NCI-H748 treated with DMSO at 0.1 percent for 48 hours (cell line): ENCODE measurements at places on chromosomes 4 and X.

GRCh38 chrX:118540342-118540741 is 44.7 kb downstream of the DOCK11 start:
- DNase-seq, result no peak

- no peak for DNase-seq
These were observed 201.8 kb upstream of the LEF1 start for GRCh38 chr4:108370291-108371141.

GRCh38 chrX:15908603-15909290 is 54.1 kb upstream of the AP1S2 start:
- DNase-seq, result no peak

GRCh38 chr4:77777135-77777807 is 41.9 kb downstream of the CNOT6L start:
- no peak for DNase-seq

DNA sequence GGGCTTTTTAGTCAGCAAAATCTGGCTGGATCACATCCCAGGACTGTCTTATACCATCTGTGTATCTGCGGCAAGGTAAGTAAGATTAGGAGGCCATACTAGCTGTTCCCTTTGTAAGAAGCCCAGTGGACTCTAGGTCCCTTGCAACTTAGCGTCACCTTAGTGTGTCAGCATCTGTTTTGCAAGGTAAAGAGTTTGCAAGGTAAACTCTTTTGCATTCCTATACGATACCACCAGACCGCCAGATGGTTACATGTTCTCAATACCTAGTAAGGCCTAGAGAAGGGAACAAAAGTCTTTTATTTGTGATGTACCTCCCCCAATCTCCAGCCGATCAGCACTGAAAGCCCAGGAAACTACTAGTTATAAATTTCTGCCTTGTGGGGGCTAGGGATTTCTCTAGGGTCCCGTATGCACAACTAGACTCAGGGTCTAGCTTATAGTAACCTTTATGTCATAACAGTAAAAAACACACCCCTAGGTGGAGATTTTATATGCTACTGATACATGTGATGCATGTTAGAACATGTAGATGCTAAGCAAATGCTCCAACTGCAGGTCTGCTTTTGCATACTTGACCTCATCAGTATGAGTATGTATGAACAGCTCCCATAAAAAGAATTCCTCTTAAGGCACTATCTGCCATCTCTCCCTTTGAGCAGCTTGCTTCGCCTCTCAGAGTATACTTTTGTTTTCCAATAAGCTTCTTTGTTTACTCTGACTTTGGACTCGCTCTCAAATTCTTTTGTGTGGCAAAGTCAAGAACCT is 78.4 kb downstream of the KCNIP4 start:
- no peak for DNase-seq

- DNase-seq, result no peak
These were observed 75.9 kb upstream of the AFAP1 start for GRCh38 chr4:8015512-8015911.

GRCh38 chr4:47664051-47664826 is 173.6 kb downstream of the CORIN start:
- DNase-seq, result no peak

GRCh38 chrX:73944563-73944908 is 359.4 kb upstream of the ZCCHC13 start:
- peak; percentile 9 for DNase-seq

DNA sequence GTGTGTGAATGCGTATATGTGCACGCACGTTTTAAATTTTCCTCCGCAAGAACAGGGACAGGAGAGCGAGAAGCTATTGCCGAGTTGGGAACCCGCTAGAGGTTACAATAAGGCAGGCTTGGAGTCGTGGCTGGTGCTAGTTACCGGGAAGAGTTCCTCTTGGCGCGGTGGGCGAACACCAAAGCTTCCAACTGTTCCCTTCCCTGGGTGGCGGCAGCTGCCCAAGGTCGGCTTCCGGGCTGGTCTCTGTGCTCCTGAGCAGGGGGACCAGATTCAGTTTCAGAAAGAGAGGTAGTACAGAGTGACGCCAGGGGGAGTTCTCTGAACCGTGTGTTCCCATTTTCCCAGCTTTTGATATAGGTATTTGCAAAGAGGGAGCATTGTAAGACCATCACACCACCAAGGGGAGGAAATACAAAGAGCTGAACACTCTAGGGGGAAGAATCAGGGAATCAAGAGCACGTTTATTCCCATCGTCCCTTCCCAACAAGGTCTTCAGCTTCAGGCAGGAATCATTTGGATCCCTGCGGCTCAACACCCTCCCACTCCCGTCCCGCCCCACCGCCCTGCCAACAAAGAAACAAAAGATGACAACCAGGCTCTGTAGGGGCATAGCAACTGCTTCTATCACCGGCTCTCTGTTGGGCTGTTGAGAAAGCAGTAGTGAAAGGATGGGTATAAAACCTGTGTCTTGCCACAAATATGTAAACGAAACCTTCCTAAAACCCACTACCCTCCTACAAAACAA is 113.6 kb upstream of the TEX13C start:
- peak; percentile 55 for DNase-seq

GRCh38 chrX:114717921-114718320 is 134.0 kb downstream of the HTR2C start:
- DNase-seq, result no peak

GRCh38 chr4:102687373-102687981 is 73.3 kb downstream of the MANBA start:
- no peak for DNase-seq

DNA sequence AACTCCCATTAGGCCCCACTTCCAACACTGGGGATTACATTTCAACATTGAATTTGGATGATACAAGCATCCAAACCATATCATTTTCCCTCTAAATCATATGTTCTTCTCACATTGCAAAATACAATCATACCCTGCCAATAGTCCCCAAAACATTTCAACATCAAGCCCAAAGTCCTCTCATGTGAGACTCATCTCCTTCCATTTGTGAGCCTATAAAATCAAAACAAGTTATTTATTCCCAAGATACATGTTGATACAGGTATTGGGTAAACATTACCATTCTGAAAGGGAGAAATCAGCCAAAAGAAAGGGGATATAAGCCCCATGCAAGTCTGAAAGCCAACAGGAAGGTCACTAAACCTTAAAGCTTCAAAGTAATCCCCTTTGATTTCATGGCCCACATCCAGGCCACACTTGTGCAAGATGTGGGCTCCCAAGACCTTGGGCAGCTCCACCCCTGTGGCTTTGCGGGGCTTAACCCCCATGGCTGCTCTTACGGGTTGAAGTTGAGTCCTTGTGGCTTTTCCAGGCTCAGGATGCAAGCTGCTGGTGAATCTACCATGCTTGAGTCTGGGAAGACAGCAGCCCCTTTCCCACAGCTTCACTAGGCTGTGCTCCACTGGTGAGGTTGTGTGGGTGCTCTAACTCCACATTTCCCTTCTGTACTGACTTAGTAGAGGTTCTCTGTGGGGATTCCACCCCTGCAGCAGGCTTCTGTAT is 40.6 kb upstream of the SERTM2 start:
- no peak for DNase-seq

- DNase-seq, result no peak
These were observed 3.7 kb upstream of the FGB start for GRCh38 chr4:154559141-154559493.

- no peak for DNase-seq
These were observed 78.9 kb downstream of the NDST3 start for GRCh38 chr4:118113220-118113619.

DNA sequence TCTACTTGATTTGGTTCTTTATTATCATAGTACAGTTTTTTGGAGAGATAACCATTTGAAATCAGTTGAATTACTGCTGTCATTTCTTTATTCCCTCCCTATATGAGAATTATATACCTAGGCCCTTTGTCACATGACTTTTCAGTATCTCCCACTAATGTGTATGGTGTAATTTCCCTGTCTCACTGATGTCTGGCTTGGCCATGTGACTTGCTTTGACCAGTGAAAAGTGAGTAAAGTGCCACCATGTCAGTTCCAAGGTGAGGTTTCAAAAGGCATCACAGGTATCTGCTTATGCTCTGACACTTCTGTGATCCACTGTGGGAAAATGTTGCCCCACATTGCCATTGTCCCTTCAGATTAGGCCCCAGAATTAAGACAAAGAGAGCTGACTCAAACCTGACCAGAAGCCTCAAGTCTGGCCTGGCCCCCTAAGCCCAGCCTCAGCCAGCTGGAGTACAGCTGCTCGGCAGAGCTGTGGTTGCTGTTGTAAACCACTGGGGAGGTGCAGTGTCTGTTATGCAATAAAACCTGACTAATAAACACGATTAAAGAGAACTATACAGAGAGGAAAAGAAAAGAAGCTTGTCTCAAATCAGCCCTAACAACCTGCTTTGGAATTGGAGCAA is 27.5 kb downstream of the SETD7 start:
- no peak for DNase-seq
